ENCODE measurements at places on chromosomes 2 and 18.

- no peak for DNase-seq
Measured at GRCh38 chr2:157815421-157815820, 60.7 kb downstream of the ACVR1 start.

DNA sequence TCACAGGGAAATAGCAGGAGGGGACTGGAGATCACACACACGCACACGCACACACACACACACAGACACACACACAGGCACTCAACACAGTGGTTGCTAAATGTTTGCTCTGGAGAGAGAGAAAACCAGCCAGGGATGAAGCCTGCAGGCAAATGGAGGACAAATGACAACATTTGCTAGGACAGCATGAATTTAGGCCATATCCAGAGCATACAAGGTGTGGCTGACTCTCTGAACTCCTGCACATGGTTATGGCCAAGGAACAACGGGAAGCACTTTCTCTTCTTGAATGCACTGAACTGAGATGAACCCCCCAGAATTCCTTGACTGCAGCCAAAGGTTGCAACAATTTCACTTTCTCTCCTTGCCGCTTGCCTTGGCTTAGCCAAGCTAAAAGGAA is 230.0 kb upstream of the RASGRP3 start:
- DNase-seq: no peak

DNA sequence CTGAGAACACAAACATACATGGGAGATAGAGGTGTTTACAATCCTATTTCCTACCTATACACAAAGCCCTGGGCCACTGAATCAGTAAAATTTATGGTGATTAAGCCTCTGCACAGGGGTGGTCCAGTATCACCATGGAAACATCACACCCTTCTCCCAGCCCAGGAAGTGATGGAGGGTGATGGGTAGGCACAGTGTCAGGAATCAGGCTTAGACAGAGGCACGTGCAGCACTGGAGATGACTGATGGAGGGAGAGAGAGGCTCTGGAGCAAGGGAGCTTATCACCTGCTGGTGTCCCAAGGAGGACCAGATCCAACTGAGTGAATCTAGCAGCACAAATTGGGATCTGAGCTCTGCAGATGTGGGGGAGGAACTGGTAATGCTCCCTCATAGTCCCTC is 117.2 kb downstream of the RPIA start:
- no peak for DNase-seq

DNA sequence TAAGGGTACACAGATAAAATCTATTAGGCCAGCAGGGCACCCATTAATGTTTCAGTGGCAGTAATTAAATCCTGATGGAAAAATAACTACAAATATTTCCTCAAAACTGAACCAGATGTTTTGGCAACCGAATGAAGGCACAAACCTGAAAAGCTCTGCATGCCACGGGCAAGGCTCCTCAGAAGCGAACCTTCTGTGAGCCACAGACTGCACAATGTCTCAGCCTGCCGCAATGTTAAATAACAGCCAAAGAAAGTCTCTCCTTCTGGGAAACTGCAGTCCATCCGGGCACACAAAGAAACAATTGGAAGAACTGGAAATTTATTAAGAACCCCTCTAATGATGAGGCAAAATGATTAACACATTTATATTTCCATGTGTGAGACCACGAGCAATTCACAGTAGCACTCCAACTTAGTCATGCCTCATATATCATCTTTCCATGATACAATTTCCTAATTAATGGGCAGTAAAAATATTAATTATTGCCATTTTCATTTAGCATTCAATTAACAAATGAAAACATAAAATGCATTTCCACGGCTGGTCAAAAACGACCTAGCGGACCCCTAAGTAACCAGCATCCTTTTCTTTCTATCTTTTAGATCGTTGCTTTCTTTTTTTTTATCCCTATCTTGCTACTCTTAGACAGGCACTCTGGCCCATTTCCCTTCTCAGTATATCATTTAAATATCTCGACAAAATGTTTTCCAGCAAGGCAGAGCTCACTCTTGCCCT is 237.5 kb downstream of the EPHA4 start:
- DNase-seq: no peak

DNA sequence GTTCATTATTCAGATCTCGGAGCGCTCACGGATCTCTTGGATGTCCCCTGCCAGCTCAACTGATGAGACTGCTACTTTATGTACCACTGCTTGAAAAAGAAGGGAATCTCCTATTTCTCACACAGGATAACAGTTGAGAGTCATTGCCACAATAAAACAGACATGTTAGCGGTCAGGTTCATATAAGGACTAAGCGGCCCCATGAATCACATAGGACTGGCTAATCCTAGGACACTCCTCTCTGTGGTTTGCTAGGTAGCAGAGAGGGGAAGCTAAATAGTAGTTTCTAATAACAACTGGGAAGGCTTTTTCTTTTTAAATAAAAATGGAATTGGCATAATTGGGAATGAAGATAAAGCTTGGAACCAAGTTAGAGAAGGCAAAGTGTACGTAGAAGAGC is 15.9 kb upstream of the TGFA start:
- DNase-seq: no peak

DNA sequence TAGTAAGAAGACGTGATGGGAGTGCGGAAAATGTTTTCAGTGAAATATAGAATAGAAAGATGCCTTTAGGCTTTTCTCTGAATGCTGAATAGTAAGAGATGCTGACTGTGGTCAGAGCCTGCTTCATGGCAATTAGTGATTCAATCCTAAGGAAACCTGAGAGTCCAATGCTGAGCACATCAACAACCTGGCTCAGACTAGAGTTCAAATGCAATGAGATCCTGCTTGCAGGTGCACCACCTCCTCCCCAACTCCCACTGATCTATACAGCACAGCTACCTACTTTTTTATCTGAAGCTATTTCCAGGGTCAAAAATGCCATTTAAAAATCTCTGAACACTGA is 65.4 kb downstream of the AAK1 start:
- DNase-seq: no peak

DNA sequence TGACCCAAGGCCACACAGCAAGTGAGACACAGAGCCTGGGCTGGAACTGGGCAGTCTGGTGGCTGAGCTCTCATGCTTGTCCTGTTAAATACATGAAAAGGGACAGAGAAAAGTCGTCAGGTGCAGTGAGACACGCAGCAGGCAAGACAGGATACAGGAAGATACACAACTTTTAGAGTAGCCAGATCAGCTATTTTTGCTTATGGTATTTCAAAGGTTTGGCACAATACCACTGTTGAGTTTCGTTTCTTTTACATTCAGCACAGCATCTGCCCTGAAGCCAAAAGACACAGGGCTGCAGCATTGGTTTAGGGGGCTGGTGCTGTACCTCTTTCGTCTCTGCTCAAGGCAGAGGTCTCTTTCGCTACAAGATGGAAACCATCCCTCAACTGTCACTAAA is 14.0 kb downstream of the FHL2 start:
- no peak for DNase-seq

DNA sequence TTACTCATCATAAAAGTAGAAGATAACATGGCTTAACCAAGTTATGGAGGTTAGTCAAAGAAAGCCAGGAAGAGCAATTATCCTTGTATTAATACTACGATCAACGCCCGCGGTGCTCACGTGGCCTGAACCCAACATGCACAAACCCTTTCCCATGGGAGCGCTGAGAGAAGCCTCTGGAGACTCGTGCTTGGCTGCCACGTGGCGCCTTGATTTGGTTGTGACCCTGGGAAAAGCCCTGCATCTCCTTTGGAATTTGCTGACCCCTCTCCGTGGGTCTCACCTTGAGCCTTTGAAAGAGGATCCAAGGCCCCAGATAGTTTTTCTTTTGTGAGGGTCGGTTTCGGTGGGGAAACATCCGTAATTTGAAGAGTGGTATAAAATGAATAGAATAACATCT is 255.6 kb downstream of the DCDC2C start:
- DNase-seq: no peak

GRCh38 chr2:108833219-108833618 is 46.6 kb downstream of the CCDC138 start:
- DNase-seq: no peak

DNA sequence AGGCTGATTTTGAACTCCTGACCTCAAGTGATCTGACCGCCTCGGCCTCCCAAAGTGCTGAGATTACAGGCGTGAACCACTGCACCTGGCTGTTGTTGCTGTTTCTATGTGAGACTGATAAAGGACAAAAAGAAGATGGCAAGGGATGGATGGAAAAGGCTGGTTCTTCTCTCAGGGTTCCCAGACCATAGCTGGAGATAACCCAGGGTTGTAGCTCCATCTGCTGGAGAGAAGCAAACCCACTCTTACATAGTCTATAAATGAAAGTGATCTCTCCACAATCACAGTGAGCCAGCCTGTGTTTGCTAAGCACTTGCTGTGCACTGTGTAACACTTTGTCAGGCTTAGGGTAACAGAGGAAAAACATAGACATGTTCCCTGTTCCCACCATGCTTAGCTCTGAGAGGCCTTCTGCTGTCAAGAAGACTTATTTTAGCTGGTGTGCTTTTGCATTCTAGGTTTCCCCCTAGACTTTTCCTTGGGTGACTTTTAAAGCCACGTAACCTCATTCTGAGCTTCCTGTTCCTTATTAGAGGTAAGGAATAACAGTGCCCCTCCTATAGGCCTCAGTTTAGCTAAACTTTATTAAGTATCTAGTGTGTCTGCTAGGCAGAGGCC is 49.7 kb downstream of the LIMS1 start:
- peak; percentile 48 for DNase-seq

- DNase-seq: no peak
Measured at GRCh38 chr2:8907764-8908288, 70.4 kb upstream of the KIDINS220 start.

GRCh38 chr2:68918497-68918896 is 34.2 kb downstream of the GKN2 start:
- DNase-seq: no peak

DNA sequence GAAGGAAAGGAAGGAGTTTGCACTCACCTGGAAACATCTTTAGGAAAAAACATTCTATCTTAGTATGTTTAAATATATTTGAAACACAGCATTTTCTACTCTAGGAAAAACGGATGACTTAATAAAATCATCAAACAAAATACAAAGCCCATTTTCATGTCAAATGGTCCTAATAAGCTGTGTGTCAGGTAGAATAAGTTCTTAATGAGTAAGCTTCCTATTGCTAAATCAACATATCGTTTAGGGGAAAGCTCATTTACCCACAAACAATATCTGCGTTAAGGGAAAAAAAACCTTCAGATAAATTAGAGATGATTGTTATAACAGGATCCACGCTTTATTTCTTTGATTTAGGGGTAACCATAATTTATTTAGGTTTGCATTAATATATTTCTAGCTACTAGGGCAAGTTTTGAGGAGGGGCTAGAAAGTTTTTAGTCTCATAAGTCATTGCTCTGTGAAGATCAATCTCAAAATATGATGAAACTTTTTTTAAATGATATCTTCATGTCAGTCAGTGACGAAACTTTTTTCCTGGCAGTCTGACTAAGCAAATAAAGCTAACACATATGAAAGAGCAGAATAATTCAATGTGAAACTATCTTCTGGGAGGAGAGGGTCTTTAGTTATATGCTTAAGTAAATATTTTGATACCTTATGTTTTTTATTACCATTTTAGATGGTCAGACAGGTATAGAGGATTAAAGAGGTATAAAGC is 147.1 kb downstream of the WDSUB1 start:
- no peak for DNase-seq

DNA sequence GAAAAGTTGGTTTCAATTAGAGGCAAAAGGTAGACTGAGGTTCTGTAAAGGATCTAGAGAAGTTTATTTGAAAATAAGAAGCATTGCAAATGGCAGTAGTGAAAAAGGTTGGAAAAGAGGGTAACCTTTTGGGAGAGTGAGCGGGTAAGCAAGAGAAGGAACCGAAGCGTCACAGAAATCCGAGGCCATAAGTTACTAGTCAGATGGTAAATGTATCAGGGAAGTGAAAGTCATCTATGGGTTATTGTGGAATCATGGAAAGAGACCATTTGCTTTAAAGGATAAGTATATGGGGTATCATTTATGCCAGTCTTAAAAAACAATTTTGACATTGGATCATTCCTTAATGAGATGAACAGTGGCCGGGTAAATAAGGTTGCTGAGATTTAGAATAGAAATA is 30.5 kb downstream of the EML4 start:
- DNase-seq: no peak

DNA sequence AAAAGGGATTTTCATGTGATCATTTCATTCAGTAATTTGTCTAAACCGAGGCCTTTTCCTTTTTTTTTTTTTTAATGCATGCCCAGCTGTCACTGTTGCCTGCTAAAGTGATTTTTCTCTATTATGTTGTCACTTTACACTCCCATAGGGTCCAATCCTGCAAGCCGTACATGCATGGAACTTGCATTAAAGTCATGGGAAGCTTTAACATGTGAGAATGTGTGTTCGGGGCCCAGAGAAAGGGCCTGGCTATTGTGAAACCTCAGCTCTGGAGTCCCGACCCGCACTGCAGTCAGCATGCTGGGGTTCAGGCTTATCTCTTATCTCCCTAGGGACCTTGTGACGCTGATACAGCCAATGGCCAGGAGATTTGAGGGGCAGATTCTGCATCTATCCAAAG is 474.6 kb downstream of the SLC4A3 start:
- no peak for DNase-seq

DNA sequence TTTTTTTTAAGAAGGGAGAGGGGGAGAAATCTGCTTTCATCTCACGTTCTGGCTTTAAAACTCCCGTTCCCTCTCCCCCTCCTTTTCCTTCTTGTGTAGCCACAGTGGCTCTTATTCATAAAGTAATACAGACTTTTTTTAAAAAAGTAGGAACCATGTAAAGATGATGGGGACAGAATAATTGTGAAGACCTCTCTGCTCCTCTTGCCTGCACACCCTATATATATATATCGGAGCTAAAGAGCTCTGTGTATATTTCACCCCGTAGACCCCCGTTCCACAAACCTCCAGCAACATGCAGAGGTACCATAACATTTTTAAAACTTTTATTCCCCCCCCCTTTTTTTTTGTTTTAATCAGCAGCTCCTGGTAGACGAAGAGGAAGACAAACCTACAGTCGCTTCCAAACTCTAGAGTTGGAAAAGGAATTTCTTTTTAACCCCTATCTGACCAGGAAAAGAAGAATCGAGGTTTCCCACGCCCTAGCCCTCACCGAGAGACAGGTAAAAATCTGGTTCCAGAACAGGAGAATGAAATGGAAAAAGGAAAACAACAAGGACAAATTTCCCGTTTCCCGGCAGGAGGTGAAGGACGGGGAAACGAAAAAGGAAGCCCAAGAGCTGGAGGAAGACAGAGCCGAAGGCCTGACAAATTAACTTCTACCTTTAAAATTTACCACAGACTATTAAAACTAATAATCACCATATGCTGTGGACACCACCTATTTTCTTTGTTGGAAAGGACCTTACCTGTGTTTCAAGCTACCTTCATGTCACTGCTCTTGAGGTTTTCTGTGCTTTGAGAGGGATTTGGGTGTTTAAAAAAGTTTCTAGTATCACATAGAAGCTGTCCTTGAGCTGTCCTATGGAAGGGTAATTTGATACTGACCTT is 1.7 kb downstream of the HOXD8 start:
- DNase-seq: no peak

GRCh38 chr2:12694990-12695774 is 21.6 kb upstream of the TRIB2 start:
- no peak for DNase-seq

GRCh38 chr2:10057231-10058107 is 14.1 kb downstream of the KLF11 start:
- DNase-seq: no peak

- DNase-seq: no peak
Measured at GRCh38 chr2:102029952-102030351, 38.2 kb downstream of the IL1R2 start.

GRCh38 chr2:229410946-229411345 is 139.9 kb upstream of the PID1 start:
- DNase-seq: no peak
